ELR (cell line): ENCODE measurements at places on chromosomes 12 and 14.

DNA sequence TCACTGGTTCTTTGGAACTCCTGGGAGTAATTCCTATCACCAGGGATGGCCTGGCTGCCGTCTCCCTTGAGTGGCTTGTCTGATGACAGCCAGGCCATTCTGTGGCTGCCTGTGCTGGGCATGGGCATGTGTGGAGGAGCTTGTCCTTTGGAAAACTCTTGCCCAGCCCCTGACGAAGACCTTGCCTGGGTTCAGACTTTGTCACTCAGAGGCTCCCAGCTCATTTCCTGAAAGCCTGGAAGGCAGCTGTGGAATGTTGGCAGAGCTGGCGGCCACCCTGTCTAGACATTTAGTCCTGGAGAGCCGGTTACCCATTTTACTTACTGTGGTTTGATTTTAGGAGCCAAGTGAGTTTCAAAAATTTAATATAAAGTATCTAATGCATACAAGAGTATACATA is 34.0 kb downstream of the TUNAR start:
- no peak for DNase-seq

DNA sequence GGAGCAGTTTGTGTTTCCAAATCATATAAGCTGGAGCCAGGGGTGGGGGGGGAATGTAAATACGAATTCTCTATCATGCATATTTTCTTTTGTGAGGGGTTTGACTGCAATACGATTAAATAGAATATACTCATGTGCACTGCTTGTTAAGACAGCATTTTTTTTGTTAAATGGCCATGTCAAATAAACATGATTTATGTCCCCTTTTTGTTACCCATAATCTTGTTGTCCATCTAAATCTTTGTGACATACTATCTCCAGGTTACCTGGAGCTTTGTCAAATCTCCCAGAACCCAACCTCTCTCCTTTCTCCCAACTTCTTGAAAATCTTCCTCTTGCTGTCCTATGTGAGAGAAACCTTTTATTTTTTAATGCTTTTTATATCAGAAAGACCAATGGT is 233.1 kb downstream of the SLC25A21 start:
- no peak for DNase-seq

GRCh38 chr12:14903386-14904098 is 17.9 kb upstream of the MGP start:
- no peak for DNase-seq

DNA sequence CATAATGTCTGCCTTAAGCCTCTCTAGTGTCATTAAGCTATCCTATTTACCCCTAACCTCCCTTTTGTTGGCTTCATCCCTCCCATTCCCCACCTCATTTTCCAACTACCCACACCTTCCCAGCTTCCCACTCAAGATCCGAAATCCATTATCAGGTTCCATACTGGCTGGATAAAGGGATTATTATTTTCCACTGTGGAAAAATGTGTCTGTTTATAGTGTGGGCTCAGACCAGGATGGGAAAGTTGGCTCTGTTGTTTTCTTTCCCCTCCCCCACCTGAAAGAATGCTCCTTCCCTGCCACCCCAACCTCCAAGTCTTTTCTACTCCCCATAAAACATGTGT is 49.8 kb downstream of the SUSD6 start:
- DNase-seq = no peak

- no peak for DNase-seq
Measured at GRCh38 chr12:113381220-113381619, 22.5 kb downstream of the SDS start.

- DNase-seq = peak; percentile 89
Measured at GRCh38 chr12:104006929-104007328, 41.3 kb downstream of the TDG start.

DNA sequence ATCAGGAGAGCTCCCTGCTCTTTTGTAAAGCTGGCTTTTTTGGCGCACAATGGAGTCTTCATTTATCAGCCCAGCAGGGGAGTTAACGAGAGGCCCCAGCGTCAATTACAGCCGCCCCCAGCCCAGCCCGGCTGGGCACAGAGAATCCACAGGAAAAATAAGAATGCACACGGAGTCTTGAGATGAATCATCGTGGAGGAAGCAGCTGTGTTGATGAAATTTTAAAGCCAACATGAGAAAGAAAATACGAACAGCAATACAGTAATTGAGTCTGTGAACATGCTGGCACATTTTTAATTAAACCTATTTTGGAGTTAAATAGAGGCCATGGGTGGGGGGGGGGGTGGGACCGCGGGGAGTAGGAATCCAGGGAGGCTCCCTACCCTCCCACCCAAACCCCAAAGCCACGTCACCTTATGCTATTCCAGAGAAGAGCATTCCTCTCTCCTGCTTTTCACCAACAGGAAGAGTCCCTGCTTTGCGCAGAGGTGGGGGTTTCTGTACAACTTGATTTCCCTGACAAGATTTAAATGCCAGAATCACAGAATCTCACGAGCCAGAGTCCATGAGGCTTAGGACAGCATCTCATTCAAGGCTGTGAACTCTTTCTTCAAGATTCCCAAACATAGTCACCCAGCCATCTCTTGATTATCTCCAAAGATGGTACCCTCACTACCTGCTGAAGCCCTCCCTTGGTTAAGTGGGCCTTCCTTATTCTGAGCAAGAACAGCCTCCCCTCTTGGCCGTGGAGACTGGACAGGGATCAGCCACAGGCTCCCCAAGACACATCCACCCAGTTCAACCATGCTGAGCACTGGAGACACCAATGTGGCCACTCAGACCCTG is 50.3 kb downstream of the CCNK start:
- DNase-seq = peak; percentile 67

- peak; percentile 25 for DNase-seq
Measured at GRCh38 chr12:5912437-5913334, 32.4 kb downstream of the ANO2 start.

GRCh38 chr14:68506645-68507419 is 286.0 kb downstream of the ZFP36L1 start:
- no peak for DNase-seq

GRCh38 chr12:56723889-56724700 is 1.0 kb downstream of the NACA start:
- DNase-seq = peak; percentile 75

GRCh38 chr14:20490563-20490962 is 14.8 kb upstream of the RNASE10 start:
- DNase-seq = no peak
